ENCODE measurements at places on chromosomes 12 and 14. TPM values are rescaled to one million over a fixed set of nuclear protein-coding genes. Genes with fewer than 3 reads are reported as not detected.

The TDRD9 gene
- not detected for polyA plus RNA-seq

The TBX5 gene
- polyA plus RNA-seq, result not detected

The UBC gene
- 1,557 TPM for polyA plus RNA-seq

DNA sequence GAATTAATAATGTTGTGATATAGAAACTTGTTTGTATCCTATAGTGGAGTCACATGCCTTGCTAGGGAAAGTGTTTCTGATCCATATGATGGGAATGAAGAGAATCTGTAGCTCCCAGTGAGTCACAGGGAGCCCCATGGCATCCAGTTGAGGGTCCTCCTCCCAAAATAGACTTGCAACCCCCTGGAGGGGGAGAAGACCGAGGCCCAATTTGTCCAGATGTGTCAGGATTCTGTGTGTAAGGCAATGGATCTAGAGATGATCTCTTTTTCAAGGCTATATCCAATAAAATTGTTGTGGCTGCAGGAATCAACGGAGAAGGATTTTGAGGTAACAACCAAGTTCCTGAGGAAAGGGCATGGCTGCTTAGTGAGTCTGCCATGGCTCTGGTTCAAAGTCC is 121.8 kb downstream of the BCL11B start:
- DNase-seq, result no peak

GRCh38 chr14:52596320-52596719 is 43.7 kb downstream of the GPR137C start:
- DNase-seq, result no peak

DNA sequence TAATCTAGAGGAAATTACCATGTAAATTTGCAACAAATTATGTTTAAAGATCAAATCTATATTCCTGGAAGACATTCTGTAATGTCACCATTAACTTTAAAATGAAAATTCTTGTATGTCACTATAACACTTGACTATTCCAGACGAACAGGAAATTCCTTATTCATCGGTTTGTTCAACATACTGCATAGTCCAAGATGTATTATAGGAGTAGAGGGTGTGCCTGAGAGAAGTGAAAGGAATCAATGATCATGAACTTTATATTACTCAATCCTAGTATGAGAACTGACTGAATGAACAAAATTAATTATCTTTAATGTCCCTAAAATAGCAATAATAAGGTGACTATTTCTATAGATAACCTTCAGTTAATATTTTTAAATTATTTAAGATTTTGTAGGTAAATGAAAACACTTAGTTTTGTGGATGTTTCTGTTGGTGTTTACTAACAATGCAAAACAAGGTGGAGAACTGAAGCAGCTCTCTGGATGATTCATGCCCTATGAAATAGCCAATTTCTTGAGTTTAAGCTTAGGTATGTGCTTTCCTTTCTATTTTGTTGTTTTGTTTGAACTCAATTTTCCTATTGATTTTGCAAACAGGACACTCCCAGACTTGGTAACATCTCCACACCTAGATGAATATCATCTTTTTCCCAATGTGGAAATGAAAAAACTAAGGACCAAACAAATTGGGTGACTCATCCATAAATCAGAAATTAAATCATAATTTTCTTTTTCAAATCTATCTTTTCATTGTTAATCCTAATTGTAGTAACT is 18.2 kb upstream of the ITPR2 start:
- no peak for DNase-seq

- no peak for DNase-seq
These were observed 155.5 kb downstream of the SLC15A5 start for GRCh38 chr12:16121953-16122352.

DNA sequence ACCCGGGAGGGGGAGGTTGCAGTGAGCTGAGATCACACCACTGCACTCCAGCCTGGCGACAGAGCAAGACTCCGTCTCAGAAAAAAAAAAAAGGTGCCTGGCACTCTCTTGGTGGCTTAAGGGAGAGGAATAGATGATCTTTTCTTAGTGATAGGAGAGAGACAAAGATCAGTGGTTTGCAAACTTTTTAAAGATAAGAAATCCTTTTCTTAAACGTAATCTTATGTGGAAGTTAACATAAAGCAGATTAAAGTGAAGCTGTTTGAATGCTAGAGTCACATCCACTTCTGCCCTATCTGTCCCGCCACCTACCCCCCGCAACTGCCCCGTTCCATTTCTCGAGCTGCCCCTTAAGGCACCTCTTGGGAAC is 6.3 kb upstream of the NINJ2 start:
- DNase-seq, result no peak

DNA sequence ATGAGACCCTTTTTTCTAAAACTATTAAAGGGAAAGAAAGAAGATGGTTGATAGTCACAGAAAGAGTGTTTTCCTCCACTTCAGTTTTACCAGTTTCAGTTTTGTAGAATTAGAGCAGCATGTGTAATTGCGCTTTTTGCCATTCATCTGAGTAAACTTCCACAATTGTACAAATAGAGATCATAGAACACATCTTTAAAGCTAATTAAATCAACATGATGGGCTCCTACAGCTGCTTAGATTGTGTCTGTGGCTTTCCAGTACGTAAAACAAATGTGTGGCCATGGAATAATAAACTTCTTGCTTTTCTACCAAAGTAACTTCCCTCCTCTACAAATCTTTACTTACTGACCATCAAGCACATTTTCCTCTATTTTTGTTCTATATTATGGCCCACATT is 84.2 kb upstream of the LRIG3 start:
- DNase-seq, result no peak

GRCh38 chr12:9727813-9728212 is 5.1 kb downstream of the CLECL1 start:
- DNase-seq, result no peak

- no peak for DNase-seq
These were observed 371 bp upstream of the REM2 start for GRCh38 chr14:22882529-22883172.

GRCh38 chr12:58701536-58701935 is 218.8 kb downstream of the LRIG3 start:
- DNase-seq, result no peak

DNA sequence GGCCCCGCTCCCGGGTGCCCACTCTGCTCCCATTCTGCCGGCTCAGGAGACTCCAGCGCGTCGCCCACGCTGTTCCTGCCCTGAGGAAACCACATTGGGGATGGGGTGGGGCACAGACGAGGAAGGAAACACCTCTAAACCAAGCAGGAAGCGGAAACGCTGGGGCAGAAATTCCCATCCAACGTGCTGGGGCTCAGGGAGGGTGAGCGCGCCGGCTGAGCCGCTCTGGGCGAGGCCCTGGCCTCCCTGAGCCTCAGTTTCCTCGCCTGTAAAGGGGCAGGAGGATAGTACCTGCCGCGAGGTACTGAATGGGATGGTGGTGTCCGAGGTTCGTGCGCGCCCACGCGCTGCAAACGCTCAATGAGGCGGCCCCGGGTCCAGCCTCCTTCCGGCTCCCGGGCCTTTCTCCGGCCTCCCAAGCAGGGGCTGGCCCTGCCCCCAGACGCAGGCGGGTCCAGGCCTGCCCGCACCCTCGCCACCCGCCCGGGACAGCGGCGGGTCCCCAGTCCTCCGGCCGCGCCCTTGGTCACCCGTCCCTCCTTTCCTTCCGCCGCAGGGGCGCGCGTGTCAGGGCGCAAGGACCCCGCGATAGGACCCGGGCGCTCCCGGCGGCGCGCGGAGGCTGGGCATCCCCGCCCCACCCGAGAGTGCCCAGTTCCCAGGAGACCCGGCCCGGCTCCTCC is 673 bp downstream of the BEGAIN start:
- no peak for DNase-seq

DNA sequence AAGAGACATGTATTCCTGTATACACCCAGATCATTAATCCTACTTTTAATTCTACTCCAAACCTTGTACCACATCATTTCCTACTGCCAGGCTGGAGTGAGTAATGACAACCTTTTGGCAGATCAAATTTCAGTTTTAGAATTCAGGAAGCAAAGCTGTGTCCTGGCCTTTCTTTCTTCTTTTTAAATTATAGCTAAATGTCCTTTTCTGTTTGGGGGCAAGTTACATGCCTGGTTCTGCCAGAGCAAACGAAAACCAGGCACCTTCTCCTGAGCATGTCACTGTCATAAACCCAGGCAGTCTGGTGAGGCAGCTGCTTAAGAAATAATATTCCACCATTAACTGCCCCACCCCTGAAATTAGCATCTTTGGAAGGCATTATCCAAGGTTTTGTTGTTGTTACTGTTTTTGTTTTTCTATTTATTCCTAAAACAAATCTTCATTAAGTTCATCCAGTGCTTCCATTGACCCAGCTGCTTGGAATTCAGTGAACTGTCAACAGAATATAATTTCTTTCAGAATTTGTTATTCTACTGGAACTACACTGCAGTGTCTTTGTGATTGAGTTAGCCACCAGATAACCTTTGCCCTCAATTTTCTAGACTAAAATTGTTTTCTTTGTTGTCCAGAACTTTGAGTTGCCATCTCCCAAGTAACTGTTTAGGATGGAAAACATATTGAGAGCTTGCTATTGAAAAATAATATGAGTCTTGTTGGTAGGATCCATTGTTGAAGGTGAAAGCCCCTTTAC is 33.2 kb downstream of the SAMD4A start:
- no peak for DNase-seq

DNA sequence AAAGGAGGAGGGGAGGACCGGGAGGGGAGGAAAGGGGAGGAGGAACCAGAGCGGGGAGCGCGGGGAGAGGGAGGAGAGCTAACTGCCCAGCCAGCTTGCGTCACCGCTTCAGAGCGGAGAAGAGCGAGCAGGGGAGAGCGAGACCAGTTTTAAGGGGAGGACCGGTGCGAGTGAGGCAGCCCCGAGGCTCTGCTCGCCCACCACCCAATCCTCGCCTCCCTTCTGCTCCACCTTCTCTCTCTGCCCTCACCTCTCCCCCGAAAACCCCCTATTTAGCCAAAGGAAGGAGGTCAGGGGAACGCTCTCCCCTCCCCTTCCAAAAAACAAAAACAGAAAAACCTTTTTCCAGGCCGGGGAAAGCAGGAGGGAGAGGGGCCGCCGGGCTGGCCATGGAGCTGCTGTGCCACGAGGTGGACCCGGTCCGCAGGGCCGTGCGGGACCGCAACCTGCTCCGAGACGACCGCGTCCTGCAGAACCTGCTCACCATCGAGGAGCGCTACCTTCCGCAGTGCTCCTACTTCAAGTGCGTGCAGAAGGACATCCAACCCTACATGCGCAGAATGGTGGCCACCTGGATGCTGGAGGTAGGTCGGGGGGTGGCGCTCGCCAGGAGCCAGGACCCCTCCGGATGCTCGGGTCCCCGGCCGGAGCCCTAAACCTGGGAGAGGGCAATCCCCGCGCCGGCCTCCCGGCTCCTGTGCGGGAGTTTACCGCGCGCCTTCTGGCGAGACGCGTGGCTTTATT is at the start of gene CCND2:
Gene CCND2 (plus strand): TSS at position 111 of the 744 bp plus-strand sequence. CDS start 279 bp downstream, at position 390.
- peak; percentile 71 for DNase-seq

Data from CD4-positive, CD25-positive, alpha-beta regulatory T cell (primary cell).